ENCODE measurements at places on chromosomes 3 and 15.

- no peak for DNase-seq
Observed at GRCh38 chr3:184156522-184156955, 1.4 kb downstream of the DVL3 start.

- no peak for DNase-seq
Observed at GRCh38 chr15:51311510-51311909, 26.9 kb downstream of the CYP19A1 start.

DNA sequence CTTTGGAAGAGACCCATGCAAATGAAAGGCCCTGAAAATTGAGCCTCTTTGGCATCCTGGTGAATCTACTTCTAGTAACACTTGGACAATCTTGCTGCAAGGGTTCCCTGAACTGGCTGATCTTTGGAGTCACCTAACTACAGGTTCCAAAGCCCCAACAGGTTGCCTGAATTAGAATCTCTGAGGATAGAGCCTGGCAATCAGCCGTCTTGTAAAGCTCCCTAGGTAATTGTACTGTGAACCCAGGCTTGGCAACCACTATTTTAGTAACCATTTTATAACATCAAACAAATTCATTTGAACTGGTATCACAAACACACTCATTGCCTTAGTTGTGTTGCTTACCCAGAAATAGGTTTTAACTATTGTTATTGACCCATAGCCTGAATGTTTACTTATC, 20.1 kb downstream of the PAQR9 start:
- no peak for DNase-seq

GRCh38 chr3:154776549-154777225, 303.4 kb upstream of the MME start:
- no peak for DNase-seq

DNA sequence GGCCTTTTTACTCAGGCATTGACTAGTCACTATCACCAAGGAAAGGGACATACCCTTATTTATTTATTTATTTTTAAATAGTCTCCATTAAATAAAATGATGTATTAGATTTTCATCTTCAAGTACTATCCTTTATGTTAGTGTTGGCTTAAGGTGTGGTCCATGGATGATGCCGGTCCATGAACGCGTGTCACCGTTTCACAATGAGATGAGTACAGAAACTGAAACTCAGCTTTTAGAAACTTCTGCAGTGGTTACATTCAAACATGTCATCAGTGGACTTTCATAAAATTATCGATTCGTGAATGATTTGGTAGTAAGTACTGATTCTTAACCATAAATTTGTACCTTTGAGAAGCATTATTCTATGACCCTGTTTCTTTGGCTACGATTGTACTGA, 166.6 kb downstream of the SATB1 start:
- no peak for DNase-seq

DNA sequence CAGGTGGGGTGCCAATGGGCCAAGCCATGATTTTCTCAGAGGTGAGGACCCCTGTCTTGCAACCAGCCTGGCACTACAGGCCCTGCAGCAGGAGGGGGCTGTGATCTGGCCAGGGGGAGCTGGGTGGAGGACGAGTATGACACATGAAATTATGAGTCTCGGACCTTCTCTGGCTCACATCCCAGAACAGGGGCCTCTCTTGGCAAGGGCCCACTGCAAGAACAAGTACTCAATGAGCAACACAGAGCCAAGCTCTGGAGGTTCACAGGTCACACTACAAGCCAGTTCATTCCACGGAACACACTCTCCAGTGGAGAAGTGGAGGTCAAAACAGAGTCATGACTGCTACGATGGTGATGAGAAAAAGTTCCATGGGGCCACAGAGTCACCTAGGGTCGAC, 28.3 kb downstream of the CCDC32 start:
- no peak for DNase-seq

DNA sequence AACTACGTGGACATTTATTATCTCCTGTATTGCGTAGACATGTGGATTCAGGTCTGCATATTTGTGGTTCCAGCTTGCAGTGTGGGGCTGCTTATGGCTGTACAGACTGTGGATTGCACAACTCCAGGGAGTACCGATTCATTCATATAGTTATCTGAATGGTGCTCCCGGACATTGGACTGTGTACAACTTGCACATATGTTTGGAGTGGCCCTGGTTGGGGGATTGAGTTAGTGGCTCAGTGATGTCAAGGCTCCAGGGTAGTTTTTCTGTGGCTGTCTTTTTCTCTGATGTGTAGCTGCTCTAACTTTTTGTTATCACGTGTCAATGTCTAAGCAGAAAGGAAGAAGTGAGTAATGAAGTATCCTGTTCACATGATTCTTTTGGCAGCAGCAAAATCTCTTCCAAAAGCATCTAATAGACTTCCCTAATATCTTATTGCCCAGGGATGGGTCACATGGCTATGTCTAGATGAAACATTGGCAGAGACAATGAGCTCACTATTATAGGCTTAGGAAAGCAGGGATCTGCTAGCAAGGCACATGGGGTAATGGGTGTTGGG, 15.8 kb downstream of the ST3GAL6 start:
- DNase-seq: no peak

GRCh38 chr15:44711743-44712345, 527 bp downstream of the B2M start:
- peak; percentile 43 for DNase-seq

GRCh38 chr3:127568586-127568985, 21.9 kb downstream of the TPRA1 start:
- DNase-seq: no peak

DNA sequence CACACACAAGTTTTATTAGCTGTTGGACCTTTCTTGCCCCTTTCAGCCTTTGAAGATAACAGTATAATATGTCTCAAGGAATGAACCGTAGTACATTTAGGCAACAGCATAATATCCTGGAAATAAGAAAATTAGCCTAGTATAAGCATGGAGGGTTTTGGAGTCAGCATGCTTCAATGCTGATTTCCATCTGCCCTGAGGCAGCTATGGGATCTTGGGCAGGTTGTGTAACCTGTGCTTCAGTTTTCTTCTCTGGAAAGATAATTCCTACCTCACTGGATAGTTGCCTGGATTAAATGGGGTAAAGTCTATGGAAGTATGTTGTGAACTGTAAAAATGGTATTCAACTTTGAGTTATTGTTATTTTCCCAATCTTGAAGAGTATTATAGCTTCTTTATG, 1.6 kb downstream of the DHX30 start:
- DNase-seq: no peak

GRCh38 chr15:94480289-94480834, 249.0 kb downstream of the MCTP2 start:
- DNase-seq: no peak

Measured in activated T-helper 1 cell treated with anti-CD3 and anti-CD28 coated beads, Interleukin-2, amount 50 U/mL, for 16 hours (primary cell).